ENCODE measurements at places on chromosomes 4 and X. TPM values are rescaled to one million over a fixed set of nuclear protein-coding genes. Genes with fewer than 3 reads are reported as not detected.

Gene VCX2
- not detected for total RNA-seq

Gene YTHDC1
- 7.1 TPM for total RNA-seq

Gene DCAF8L2
- total RNA-seq, result not detected

- no peak for DNase-seq
Measured at GRCh38 chrX:33188286-33188685, 23.1 kb downstream of the DMD start.

DNA sequence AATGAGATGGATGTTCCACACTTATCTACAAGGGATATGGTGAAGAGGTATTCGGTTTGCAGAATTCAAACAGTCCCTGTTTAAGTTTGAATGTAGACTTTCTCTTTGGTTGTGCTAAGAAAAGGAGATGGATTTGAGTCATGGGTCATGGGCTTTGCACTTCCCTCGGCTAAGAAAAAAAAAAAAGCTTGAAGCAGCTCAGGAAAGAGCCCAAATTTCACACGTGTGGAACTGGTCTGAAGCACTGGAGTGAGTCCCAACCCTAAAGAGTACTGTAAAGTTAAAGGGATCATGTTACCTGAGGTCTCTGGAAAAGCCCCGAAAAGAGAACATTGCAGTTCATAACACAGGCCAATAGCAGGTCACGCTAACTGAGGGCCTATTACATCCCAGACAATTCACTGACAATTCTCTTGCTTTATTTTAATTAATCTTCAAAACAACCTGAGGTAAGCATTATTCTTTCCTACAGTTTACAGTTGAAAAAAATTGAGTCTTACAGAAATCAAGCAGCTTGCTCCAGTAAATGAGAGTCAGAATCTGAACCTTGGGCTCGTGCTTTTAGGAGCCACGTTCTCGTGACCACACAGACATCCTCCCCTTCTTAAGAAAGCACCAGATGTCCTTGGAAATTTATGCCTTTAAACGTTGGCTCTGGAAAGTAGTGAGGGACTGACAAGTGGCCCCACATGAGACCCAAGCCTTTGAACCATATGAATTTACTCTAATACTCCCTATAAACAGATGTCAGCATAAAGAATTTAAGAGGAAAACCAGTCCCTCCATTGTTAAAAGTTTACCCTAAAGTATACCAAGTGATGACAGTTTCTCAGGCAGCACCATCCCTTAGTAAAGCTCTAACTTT is 89.3 kb downstream of the MAD2L1 start:
- DNase-seq, result no peak

Gene RNF212
- total RNA-seq, result not detected

DNA sequence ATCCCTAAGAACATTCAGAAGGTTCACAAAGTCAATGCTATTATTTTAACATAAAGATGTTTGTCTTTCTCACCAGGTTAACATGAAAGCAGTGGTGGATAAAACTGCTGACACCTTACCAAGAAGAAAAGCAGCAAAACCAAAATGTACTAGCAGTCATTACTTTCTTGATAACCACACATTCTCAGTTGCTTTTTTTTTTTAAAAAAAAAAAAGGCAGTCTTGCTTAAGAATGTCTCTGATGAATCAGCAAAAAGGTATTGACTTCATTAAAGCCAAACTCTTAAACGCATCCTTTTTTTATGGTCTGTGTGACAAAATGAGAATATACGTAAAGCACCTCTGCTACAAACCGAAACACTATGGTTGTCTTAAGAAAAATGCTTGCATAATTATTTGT is 31.9 kb downstream of the CDKL2 start:
- DNase-seq, result no peak

Gene SLC34A2
- 0.18 TPM for total RNA-seq

Gene TRIM2
- 0.62 TPM for total RNA-seq

- DNase-seq, result no peak
Measured at GRCh38 chrX:143095321-143095720, 69.6 kb downstream of the SPANXN4 start.

Gene NAP1L5
- total RNA-seq, result 5.4 TPM

Gene PFKFB1
- 0.14 TPM for total RNA-seq

- peak; percentile 72 for DNase-seq
Measured at GRCh38 chr4:2406406-2406805, 12.0 kb downstream of the ZFYVE28 start.

Gene GLRA2
- total RNA-seq, result not detected

- DNase-seq, result no peak
Measured at GRCh38 chr4:104966349-104967033, 180.2 kb upstream of the TET2 start.

- DNase-seq, result no peak
Measured at GRCh38 chrX:13059637-13060499, 15.4 kb upstream of the FAM9C start.

DNA sequence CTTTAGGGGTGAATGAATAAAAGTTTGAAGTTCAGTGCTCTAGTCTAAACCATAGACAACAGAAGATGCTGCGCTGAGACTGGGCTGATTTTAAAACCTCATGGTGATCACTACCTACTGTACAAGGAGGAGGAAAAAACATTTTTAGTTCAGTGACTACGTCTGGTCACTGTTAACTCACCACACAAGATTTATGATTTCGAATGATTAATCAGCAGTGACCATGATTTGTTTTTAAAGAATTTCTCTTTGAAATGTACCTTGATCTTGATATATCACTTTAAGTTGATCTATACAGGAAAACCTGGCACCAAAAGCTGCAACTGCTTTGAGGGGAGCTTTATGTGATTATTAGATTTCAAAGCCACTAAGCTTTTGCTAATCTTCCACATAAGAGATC is 286.3 kb downstream of the PDGFC start:
- DNase-seq, result no peak

- no peak for DNase-seq
Measured at GRCh38 chr4:79255793-79256192, 70.1 kb downstream of the NAA11 start.

Gene ARHGEF38
- total RNA-seq, result not detected

- DNase-seq, result no peak
Measured at GRCh38 chr4:8548731-8549351, 31.4 kb upstream of the GPR78 start.

- DNase-seq, result no peak
Measured at GRCh38 chr4:120723105-120723504, 199.4 kb downstream of the PRDM5 start.

GRCh38 chrX:154727418-154727817 is 23.5 kb downstream of the GAB3 start:
- DNase-seq, result no peak

GRCh38 chr4:154928640-154929257 is 147.7 kb downstream of the RBM46 start:
- DNase-seq, result peak; percentile 15

- no peak for DNase-seq
Measured at GRCh38 chr4:33924239-33924638, 2320.1 kb downstream of the ARAP2 start.

Gene GABRG1
- not detected for total RNA-seq

GRCh38 chr4:10275696-10276095 is 159.1 kb upstream of the WDR1 start:
- no peak for DNase-seq

- no peak for DNase-seq
Measured at GRCh38 chr4:7901311-7901885, 38.3 kb downstream of the AFAP1 start.

- no peak for DNase-seq
Measured at GRCh38 chr4:168717847-168718246, 221.0 kb downstream of the PALLD start.

- DNase-seq, result no peak
Measured at GRCh38 chr4:155866177-155866576, at the start of gene ASIC5. ASIC5 (minus strand) TSS chr4:155866277; CDS start chr4:155866226, 51 bp downstream.

Gene GC
- not detected for total RNA-seq

DNA sequence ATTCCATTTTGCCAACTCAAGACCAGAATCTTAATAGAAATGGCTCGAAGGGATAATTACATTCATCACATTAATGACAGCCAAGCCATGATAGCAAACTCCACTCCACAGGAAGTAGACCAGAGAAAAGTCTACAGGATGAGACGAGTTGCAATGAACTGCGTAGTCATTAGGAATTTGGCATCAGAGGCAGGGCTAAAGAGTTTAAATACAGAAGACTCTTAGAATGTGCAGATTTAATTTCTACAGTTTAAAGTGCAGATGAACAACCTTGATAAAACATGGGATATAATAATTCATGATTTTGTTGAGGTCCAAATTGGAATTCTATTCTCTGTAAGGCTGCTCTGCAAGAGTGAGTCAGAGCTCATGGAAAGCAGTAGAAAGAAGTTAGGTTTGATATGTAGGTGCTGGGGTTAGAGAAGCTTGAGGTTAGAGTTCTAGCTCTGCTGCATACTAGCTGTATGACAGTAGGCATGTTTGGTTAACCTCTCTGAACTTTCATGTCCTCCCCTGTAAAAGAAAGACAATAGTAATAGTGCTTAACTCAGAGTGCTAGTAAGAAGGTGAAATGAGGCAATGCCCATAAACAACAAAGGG is 32.2 kb downstream of the LNX1 start:
- DNase-seq, result no peak

GRCh38 chr4:154858166-154858565 is 77.1 kb downstream of the RBM46 start:
- DNase-seq, result no peak

Gene SPACA5
- not detected for total RNA-seq

Gene SHROOM4
- total RNA-seq, result 0.12 TPM

Gene XAGE1A
- total RNA-seq, result not detected

Gene SRPK3
- 0.06 TPM for total RNA-seq

- DNase-seq, result no peak
Measured at GRCh38 chr4:13348216-13348615, 135.9 kb downstream of the RAB28 start.

Gene AKAP4
- not detected for total RNA-seq

- no peak for DNase-seq
Measured at GRCh38 chr4:5923376-5923775, 30.5 kb upstream of the CRMP1 start.

Gene IL13RA2
- 1.5 TPM for total RNA-seq

- DNase-seq, result no peak
Measured at GRCh38 chrX:78997870-78998558, 52.8 kb downstream of the P2RY10 start.

- no peak for DNase-seq
Measured at GRCh38 chrX:134512566-134512965, 52.6 kb downstream of the HPRT1 start.

DNA sequence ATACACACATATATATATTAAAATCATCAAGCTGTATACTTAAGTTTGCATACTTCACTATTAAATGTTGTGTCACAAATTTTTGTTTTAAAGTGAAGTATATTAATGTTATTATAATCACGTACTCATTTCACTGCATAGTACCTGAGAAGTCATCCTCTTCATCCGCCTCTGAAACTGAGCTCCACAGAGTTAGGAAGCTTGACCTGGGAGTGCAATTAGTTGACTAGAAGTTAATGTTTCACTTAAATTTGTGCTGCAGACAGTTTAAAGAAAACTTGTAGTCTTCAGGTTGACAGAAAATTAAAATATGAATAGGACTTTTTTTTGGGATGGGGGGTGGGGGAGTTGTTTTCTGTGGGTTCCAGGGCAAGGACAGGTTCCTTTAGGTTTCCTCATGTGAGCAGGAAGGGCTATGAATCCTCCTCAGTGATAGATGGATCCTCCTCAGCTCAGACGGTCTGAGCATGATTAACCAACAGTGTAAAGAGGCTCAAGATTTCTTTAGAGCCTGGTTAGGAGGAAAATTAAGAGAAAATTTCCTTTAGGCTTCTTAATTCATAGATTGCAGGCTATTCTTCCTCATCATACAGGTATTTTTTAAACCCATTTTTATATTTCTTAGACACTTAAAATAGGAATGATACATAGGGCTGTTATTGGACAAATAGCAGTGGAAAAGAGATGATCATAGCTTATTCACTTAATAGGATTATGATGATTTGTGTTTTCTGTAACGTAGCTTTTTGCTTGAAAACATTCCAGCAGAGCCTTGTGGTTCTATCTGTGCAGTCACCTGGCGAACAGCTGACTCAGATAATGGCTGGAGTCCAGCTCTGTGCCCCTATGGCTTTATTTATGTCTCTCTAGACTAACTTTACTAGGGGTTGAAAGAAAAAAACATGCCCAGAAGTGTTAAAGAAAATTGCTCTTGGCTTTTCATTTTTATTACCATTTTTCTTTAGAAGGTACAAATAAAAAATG is 102.7 kb downstream of the SLC4A4 start:
- DNase-seq, result peak; percentile 54

- no peak for DNase-seq
Measured at GRCh38 chr4:104818579-104818978, 323.9 kb upstream of the CXXC4 start.

All from G401 (cell line).